Motor neuron (in vitro differentiated cells): ENCODE measurements at places on chromosomes 13 and 19.
A peak's percentile ranks its signal among the peaks of the same experiment; 100 is the strongest.

- no peak for ATAC-seq
These were observed 822 bp upstream of the ZNF274 start for GRCh38 chr19:58181902-58182576.

DNA sequence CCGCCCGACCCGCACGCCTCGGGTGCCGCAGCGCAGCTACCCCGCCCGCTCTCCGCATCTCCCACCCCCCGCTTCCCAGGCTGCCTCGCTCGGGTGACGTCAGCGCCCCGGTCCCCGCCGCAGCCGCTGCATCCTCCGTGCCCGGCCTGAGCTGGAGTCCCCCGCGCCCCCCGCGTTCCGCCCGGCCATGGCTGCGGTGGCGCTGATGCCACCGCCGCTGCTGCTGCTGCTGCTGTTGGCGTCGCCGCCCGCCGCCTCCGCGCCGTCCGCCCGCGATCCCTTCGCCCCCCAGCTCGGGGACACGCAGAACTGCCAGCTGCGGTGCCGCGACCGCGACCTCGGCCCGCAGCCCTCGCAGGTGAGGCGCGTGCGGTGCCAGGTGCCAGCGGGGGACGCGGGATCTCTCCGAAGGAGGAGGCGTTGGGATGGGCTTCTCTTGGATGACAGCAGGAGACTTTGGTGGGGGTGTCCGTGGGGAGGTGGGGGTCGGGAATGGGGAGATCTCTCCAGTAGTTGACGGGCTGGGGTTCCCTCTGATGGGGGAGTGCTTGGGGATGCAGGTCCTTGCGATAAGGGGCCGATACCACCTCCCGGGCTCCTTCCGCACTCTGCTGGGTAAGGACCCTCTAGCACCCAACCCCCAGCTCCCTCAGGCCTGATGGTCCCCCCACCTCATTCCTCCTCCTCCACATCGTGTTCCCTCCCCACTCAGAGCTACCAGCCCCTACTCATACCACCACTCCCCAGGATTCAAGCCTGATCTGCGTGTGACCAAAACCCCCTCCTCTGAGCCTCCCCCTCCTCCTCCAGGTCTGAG, at the start of gene TMEM59L:
Gene TMEM59L, plus strand, starts transcription at position 99 of the 817 bp plus-strand sequence. Its CDS starts 89 bp downstream, at position 188.
- ATAC-seq = peak; percentile 73

DNA sequence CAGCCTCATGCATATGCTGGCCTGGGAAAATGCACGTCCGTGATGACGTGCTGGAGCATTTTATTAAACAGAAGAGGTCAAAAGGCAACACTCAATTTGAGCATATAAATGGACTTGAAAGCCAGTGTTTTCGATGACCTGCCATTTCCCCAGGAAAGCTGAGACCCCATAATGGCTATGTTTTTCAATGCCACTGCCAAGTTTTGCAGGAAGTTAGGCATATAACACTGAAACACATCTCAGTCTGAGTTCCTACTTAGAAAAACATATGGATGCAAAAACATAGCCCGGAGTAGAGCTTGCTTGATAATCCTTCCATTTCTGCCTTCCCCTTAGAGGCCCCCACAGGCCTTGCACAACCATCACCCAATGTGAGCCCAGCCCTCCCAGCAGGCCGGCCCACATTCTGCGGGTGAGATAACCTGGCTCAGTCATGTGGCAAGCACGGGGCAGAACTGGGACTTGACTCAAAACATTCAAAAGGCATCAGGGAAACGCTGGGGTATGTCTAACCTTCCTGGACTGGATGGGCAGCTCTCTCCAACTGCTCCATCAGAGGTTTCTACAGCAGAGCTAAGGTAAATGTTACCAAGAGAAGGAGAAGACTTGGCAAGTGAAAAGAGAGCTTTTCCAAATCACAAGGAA, 24.9 kb downstream of the EPS15L1 start:
- peak; percentile 67 for ATAC-seq

GRCh38 chr13:30022796-30023195, 172.4 kb upstream of the UBL3 start:
- no peak for ATAC-seq

- ATAC-seq = no peak
These were observed 619.2 kb upstream of the SGCG start for GRCh38 chr13:22561581-22561980.

- peak; percentile 68 for ATAC-seq
These were observed 1074.3 kb upstream of the PCDH9 start for GRCh38 chr13:68304286-68304893.

DNA sequence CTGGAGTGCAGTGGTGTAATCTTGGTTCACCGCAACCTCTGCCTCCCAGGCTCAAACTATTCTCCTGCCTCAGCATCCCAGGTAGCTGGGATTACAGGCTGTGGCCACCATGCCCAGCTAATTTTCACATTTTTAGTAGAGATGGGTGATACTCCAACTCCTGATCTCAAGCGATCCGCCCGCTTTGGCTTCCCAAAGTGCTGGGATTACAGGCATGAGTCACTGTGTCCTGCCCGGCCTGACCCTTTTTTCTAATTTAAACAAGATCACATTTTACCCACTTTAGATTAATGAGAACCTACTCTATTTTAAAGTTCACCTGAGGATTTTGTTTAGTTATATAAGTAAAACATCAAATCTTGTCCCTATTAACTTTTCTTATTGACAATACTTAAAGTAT, 91.8 kb upstream of the POSTN start:
- ATAC-seq = no peak

- no peak for ATAC-seq
These were observed 1714.3 kb upstream of the PCDH20 start for GRCh38 chr13:63129995-63130394.

- no peak for ATAC-seq
These were observed 46.8 kb upstream of the FARP1 start for GRCh38 chr13:98096059-98096458.

- ATAC-seq = no peak
These were observed 19.3 kb downstream of the PPP1R37 start for GRCh38 chr19:45112111-45112827.

GRCh38 chr19:30752876-30753275, 380.7 kb downstream of the ZNF536 start:
- no peak for ATAC-seq

GRCh38 chr13:33180122-33180804, 105.3 kb downstream of the STARD13 start:
- ATAC-seq = no peak

DNA sequence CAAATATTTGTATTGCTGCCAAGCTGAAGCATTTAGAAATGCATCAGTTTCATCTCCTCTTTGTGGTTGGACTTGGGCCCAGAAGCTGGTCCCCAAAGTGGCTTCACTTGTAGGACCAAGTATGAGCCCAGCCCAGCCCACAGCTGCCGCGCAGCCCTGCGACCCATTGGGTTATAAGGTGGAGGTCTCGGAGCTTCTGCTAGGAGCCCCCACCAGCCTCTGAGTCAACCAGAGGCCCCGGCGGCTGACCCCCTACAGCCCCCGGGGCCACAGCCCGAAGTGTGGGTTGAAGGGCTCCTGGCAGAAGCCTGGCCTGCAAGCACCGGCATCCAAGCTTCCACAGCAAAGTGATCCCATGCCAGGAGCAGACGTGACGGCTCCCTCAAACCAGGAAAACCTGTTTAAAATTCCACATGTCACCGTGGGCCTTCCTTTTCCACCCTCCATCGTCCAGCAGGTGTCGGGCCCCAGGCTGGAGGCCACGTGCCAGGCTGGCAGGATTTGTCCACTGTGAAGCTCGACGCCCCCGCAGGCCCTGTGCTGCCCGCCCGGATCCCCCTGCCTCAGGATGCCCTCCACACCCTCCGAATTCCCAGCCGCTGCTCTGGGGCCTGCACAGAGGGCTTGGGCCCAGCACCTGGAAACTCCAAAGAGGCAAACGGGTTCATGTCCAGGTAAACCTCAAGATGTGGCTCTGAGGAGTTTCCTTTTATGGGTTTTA, 54.7 kb downstream of the C13orf46 start:
- no peak for ATAC-seq

- no peak for ATAC-seq
These were observed 1.2 kb upstream of the FOXO1 start for GRCh38 chr13:40667622-40667978.
